ENCODE measurements at places on chromosomes 1 and 21. TPM values are rescaled to one million over a fixed set of nuclear protein-coding genes. Genes with fewer than 3 reads are reported as not detected.
A peak's percentile ranks its signal among the peaks of the same experiment; 100 is the strongest.

- no peak overlapping the region for H3K27ac ChIP-seq
- H3K27me3 ChIP-seq, result no peaks in the 10 kb centered on the region
- no peak overlapping the region for H3K4me3 ChIP-seq
Measured at GRCh38 chr1:174958396-174958795, 41.4 kb upstream of the CACYBP start.

A3GALT2 gene
- total RNA-seq, result not detected

DNA sequence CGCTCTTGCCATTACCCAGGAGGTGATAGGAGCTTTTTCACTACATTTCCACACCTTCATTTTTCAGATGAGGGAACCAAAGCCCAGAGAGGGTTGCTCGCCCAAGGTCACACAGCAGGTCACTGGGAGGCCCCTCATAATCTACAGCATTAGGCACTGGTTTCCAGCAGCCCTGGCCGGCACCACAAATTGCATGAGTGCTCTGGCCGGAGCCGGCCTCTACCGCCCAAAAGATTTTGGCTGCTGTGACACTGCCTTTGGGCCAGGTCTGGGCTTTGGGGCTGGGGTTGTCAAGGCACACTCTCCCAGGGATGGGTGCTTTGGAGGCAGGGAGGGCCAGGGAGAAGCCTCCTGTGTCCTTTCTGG, 15.4 kb downstream of the DHRS3 start:
- DNase-seq, result no peak
- peaks cover 80% of the 10 kb centered on the region for H3K4me1 ChIP-seq
- no peak overlapping the region for H3K4me3 ChIP-seq
- H3K27ac ChIP-seq, result peak overlapping the region; percentile 96
- no peaks in the 10 kb centered on the region for H3K27me3 ChIP-seq

MROH9 gene
- total RNA-seq, result not detected

GPR37L1 gene
- 0.44 TPM for total RNA-seq

- peak overlapping the region; percentile 82 for H3K27ac ChIP-seq
- DNase-seq, result no peak
- no peak overlapping the region for H3K4me3 ChIP-seq
- H3K27me3 ChIP-seq, result no peaks in the 10 kb centered on the region
- H3K4me1 ChIP-seq, result peaks cover 73% of the 10 kb centered on the region
Measured at GRCh38 chr1:150568594-150568966, 10.8 kb downstream of the MCL1 start.

GRCh38 chr1:24357038-24357437, 37.9 kb downstream of the GRHL3 start:
- no peaks in the 10 kb centered on the region for H3K36me3 ChIP-seq
- H3K4me1 ChIP-seq, result no peaks in the 10 kb centered on the region
- H3K4me3 ChIP-seq, result no peak overlapping the region
- no peak for DNase-seq

LRRC53 gene
- not detected for total RNA-seq

DNA sequence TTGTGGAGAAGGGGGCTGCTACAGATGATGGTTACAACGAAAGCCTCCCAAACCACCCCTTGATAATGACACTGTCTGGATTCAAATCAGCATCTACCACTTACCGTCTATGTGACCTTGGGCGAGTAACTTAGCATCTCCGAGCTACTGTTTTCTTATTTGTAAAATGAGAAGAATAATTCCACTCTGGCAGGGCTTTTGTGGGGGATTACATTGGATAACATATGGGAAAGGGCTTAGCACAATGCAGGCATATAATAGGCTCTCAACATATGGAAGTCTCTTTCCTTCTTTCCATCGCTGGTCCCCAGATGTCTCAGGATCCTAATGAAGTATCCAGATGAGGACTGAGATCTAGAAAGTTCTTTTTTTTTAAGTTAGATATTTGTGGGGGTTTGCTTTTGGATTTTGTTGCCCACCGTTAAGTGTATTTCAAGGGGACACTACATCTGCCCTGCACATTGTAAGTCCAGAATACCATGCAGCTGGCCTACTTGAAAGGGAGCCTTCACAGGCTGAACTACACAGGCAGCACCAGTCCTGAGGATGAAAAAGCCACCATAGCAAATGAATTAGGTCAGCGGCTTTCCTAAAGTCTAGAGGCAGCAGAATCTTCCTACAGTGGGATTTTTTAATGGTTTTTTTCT, 172.2 kb upstream of the IRF2BP2 start:
- no peaks in the 10 kb centered on the region for H3K36me3 ChIP-seq
- H3K4me3 ChIP-seq, result no peak overlapping the region
- 0 out of 2 replicates have a peak, but pooled peaks cover 7% of the 10 kb centered on the region for H3K4me1 ChIP-seq
- no peaks in the 10 kb centered on the region for H3K27me3 ChIP-seq
- peak overlapping the region; percentile 2 for H3K27ac ChIP-seq

DNA sequence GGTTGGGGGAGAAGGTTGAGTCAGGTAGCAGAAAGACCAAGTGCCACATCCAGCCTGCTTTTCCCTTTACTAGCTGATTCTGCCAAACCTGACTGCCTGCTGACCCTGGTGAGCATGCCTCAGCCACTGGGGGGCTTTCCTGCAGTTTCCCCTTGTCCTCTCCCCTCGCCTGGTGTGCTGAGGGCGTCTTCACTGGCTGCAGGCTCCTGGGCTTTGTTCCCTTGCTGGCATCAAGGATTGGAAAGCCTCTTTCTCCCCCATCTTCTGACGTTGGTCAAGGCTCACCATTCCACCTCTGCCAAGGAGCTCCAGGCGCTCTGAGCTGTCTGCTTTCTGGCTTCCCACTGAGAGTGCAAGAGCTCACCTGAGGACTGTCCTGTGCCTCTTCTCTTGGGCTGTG, 28.4 kb downstream of the MAN1C1 start:
- H3K36me3 ChIP-seq, result no peaks in the 10 kb centered on the region
- DNase-seq, result no peak
- no peak overlapping the region for H3K4me3 ChIP-seq
- H3K27me3 ChIP-seq, result peaks cover 11% of the 10 kb centered on the region

GRCh38 chr1:226425004-226425378, 17.1 kb upstream of the PARP1 start:
- no peaks in the 10 kb centered on the region for H3K27me3 ChIP-seq
- H3K4me3 ChIP-seq, result no peak overlapping the region
- H3K27ac ChIP-seq, result no peak overlapping the region
- DNase-seq, result no peak
- H3K36me3 ChIP-seq, result no peaks in the 10 kb centered on the region

ANKRD34A gene
- 1.4 TPM for total RNA-seq

DNA sequence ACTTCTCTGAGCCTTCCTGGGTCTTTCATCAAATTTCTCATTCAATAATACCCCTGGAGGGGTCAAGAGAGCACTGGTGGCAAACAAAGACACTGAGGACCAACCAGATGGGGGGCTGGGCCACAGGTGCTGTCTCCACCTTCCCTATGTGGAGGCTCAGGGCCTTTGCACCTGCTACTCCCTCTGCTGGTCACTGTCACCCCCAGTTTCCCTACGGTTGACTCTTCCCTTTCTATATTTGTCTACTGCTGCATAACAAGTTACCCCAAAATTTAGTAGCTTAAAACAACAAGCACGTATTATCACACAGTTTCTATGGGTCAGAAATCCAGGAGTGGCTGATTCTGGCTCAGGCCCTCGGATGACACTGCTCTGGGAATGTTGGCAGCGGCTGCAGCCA, 138.8 kb upstream of the RUNX3 start:
- no peaks in the 10 kb centered on the region for H3K36me3 ChIP-seq
- no peaks in the 10 kb centered on the region for H3K27me3 ChIP-seq
- H3K4me1 ChIP-seq, result peaks cover under 1% of the 10 kb centered on the region
- H3K27ac ChIP-seq, result no peak overlapping the region
- no peak for DNase-seq
- H3K4me3 ChIP-seq, result no peak overlapping the region

DNA sequence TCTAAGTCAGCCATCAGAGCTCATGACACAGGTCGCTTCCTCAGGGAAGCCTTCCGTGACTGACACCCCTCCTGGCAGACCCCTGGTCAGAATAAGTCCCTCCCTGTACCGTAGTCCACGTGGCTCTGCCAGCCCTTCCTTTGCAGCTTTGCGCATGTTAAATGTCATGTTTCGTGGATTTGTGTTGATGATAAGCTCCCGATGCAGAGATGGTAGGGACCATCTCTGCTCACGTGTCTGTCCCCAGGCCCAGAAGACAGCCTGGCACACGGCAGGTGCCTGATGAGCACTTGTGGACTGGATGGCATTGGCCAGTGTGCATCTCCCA, 75.9 kb downstream of the DHRS3 start:
- no peaks in the 10 kb centered on the region for H3K36me3 ChIP-seq
- H3K27me3 ChIP-seq, result no peaks in the 10 kb centered on the region
- no peak for DNase-seq
- peaks cover 47% of the 10 kb centered on the region for H3K4me1 ChIP-seq
- peak overlapping the region; percentile 89 for H3K27ac ChIP-seq

All from Panc1 (cell line).